HFFc6 (cell line): ENCODE measurements at places on chromosomes 5 and 9.

DNA sequence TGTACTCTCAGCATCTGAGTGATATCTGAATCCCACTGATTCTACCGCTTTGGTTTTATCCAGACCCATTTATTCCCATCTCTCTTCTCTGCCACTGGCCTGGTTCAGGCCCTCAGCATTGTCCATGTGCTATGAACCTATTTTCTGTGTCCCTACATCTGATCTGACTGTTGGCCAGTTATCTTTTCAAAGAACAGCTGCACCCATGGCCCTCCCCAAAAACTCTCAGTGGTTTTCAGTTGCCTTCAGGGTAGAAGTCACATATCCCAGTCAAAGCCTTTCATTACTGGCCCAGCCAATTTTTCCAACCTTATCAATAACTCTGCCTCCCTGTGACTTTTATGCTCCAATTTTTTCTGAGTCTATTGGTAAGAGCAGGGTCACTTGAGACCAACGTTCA lies 297.0 kb downstream of the TRIM32 start:
- no peak for DNase-seq

- DNase-seq, result no peak
These were observed 35.2 kb downstream of the SH3TC2 start for GRCh38 chr5:149027636-149028035.

GRCh38 chr5:42487077-42487476 lies 63.8 kb downstream of the GHR start:
- no peak for DNase-seq

DNA sequence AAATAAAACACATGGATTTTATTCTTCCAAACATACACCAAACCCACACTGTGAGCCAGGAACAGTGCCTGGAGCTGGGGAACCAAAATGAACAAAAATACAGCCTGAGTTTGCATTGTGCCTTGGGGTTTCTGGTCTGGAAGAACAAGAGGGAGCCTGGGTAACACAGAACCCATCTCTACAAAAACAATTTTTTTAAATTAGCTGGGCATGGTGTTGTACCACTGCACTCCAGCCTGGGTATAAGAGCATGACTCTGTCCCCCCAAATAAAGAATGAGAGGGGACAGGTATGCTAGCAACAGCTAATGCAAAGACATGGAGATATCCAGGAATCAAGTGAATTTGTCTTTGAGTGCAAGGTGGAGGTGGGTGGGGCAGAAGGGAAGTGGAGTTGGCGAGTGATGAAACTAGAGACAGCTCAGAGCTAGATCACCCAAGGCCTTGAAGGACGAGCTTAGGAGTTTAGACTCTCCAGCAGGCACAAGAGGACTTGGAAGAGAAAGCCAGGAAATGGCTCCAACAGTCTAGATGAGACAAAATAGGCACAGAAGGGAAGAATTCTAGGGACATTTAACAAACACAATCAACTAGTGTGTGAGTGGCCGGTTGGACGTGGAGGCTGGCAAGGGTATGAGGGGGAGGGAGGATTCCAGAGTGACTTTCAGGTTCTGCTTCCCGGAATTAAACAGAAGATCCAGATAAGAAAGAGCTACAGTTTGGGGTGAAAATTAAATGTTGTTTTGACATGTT lies 47.4 kb downstream of the FNBP1 start:
- DNase-seq, result peak; percentile 25

- no peak for DNase-seq
These were observed 61.1 kb downstream of the ERCC6L2 start for GRCh38 chr9:95936579-95937075.

GRCh38 chr5:68395302-68395701 lies 179.7 kb downstream of the PIK3R1 start:
- DNase-seq, result no peak

GRCh38 chr5:119681734-119682133 lies 52.4 kb downstream of the FAM170A start:
- no peak for DNase-seq

- no peak for DNase-seq
These were observed 105.9 kb upstream of the DHFR start for GRCh38 chr5:80760680-80761079.

DNA sequence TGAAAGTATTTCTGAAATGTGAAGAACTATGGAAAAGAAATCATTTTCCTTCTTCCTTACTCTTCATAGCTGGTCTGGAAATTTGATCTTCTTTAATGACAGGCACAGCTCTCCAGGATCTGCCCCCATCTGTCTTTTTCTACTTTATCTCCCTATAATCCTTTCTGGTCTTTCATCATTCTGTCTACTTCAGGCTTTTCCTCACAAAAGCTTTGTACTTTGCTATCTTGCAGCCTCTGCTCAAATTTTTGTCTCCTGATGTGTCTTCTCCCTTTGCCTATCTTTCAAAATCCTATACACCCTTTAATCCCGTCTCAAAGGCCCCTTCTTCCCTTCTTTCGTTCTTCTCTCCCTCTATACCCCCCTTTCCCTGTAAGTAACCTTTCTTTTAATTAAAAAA lies 114.9 kb upstream of the ATP10B start:
- DNase-seq, result no peak

- DNase-seq, result no peak
These were observed 132.8 kb upstream of the MPDZ start for GRCh38 chr9:13412331-13412730.

DNA sequence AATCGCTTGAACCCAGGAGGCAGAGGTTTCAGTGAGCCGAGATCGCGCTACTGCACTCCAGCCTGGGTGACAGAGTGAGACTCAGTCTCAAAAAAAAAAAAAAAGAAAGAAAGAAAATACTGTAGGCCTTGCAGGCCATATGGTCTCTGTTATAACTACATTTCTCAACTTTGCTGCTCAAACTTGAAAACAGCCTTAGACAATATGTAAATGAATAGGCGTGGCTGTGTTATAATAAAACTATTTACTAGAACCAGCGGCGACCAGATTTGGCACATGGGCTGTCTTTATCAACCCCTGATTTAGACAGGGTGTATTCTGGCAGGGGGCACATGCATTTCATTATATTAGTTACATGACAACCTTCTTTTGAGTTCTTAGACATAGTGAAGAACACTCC lies 130.0 kb downstream of the C9orf152 start:
- DNase-seq, result no peak

DNA sequence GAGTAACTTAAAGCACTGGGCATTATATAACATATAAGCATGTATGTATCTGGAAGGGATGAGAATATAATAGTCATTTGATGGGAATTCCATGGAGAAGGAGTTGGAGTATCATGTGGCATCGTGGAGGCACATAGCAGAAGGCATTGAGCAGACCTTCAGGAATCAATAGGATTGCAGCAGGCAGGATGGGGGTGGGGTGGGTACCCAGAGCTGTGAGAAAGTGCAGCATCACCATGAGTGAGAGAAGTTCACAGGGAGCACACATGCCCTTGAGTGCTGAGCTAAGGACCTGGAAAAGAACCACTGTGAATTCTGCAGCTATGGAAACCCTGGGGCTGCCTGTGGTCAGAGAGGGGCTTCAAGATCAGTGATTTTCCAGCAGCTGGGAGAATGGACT lies 57.3 kb downstream of the MED10 start:
- no peak for DNase-seq

- DNase-seq, result no peak
These were observed 43.4 kb downstream of the PFDN1 start for GRCh38 chr5:140259500-140259899.

GRCh38 chr5:31029925-31030324 lies 163.6 kb upstream of the CDH6 start:
- DNase-seq, result no peak

DNA sequence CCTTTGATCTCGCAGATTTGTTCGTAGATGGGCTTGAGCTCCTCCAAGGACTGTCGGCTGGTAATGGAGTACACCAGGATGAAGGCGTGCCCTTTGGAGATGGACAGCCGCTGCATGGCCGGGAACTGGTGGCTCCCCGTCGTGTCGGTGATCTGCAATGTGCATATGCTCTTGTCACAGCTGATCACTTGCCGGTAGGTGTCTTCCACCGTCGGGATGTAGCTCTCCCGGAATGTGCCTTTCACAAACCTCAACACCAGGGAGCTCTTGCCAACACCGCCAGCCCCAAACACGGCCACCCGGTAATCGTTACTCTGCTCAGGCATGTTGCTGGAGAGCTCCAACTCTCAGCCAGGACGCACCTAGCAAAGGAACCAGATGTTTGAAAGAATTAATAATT lies 29.1 kb downstream of the DIRAS2 start:
- DNase-seq, result no peak

DNA sequence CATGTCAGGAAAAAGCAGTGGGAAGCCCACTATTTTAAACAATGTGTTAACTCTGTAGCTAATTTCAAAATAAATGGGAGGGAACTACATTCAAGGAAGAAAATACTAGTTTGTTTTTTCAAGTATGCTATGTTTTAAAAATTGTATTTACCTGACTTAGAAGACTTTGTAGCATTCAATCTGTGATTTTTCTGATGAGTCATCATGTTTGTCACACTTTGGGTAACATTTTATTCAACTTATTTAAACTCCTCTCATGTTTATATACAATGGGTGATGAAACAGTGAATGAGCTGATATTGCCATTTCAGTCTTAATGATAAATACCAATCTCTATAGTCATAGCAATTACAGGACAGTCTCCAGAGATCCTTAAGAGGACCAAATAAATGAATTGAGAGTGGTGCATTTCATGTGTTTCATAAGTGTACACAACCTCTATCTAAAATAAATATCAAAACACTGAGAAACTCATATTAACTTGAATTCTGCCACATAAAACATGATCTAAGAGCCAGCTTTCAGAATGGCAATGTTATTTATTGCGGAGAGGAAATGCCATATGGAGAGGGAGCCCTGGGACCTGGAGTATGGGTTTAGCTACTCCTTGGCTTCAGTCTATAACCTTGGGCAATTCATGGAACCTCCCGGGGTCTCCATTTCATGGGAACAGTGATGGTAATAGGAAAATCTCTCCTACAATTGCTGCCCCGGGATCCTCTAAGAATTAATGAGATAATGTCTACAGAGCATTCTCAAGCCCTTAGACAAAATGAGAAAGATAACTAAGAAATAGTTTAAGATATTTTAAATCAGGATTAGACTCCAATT lies 913.9 kb downstream of the TLE4 start:
- no peak for DNase-seq

DNA sequence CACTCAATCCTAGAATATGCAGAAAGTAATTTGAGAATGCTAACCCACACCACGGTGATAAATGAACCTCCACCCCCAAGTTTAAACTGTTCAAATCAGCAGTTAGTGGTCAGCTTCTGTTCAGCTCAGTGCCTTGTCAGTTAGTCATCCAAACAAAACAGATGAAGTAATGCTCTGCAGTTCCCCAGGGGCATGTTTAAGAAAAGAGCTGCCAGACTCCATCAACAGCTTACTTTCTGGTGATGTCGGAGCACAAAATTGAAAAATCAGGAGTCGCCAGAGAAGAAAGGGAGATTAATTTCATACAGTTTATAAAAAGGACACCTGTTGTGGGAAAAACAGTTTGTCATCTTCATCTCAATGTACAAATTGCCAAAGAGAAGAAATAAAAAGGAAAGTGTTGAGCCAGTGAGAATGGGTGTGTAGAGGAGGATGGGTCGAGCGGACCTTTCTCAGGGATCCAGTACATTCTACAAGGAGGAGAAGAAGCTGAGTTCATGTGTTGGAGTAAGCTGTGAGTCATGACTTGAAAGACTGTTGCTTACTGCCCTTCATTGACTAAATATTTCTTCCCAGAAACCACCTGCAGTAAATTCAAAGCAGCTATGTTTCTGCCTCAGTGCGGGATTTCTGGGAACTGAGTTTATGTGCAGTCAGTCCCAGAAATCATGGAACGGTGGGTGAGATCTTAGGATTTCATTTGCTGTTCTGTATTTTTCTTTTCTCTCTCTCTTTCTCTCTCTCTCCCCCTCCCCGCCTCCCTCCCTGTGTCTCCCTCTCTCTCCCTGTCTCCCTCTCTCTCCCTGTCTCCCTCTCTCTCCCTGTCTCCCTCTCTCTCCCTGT lies 13.7 kb downstream of the TRIO start:
- DNase-seq, result peak; percentile 97

DNA sequence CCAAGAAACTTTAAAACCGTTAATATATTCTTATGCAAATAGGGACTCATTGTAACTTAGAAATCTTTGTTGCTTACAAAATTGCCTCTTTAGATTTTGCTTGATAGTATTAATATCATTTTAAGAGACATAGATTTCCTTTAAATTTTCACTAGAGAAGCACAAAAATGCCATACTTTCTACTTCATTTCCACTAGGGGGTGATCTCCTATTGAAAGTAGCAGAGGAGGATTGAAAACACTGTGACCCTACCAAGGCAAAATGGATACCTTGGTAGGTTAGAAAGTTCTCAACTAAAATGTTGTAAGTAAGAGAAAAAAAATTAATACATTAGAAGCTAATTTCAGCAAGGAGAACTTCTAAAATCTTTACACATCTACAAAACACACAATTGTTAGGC lies 204.9 kb downstream of the CHSY3 start:
- no peak for DNase-seq

DNA sequence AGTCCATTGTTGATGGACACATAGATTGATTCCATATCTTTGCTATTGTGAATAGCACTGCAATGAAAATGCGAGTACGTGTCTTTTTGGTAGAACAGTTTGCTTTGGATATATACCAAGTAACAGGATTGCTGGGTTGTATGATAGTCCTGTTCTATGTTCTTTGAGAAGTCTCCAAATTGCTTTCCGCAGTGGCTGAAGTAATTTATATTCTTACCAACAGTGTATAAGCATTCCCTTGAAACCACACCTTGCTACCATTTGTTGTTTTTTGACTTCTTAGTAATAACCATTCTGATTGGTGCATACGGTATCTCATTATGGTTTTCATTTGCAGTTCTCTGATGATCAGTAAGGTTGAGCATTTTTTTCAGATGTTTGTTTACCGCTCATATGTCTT lies 792.9 kb downstream of the PTPRD start:
- DNase-seq, result no peak

DNA sequence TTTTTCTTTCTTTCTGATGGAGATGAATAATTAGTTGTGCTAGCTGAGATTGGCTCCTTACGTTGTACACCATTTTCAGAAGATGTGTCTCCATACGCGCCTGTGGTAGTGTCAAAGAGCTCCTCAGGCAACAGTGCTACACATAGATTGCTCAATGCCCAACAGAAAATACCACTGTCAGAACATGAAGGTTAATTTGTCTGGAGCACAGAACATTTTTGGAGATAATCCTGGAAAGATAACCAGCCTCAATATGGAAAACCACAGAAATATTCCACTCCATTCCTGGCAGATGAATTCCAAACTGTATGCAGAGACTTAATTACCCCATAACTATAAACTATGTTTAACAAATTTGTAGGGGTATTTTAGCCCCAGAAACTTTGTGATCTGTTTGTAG lies 233.6 kb downstream of the MARCHF11 start:
- no peak for DNase-seq

- peak; percentile 80 for DNase-seq
These were observed 103.8 kb downstream of the MAP1B start for GRCh38 chr5:72210888-72211678.

- no peak for DNase-seq
These were observed 98.6 kb upstream of the MSX2 start for GRCh38 chr5:174625591-174626350.

DNA sequence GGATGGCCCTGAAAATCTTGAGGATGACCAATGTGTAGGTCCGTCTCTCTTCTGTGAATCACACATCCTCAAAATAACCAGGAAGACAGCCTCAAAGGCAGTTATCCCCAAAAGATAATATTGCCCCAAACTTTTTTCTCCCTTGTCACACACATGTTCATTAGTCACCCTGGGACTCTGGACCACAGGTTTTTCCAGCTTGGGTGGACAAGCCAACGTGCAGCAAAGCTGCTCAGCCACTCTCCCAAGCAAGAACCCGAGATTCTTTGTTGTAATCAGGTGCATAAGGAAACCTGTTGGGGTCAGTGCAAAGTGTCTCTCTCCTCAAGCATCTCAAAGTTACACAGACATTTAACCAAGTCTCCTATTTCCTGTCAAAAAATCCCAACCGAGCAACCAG lies 196.6 kb downstream of the GNA14 start:
- DNase-seq, result no peak

- DNase-seq, result no peak
These were observed 340.3 kb downstream of the KCNN2 start for GRCh38 chr5:114702136-114702535.
